Choroid plexus epithelial cell (primary cell): ENCODE measurements at places on chromosomes 13 and 19.

DNA sequence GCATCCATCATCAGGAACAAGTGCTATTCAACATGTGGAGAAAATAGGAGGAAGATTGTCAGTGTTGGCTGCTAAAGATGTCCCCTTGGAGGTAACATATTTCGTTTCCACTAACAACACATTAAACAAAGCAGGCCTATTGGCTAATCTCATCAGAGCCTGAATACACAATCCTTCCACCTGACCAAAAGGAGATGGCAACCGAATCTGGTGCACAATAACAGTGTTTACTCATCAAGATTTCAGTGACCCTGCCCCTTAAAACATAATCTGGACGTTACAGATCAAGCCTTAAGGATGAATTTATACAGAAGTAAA is 582.5 kb downstream of the EFNB2 start:
- DNase-seq = no peak

- peak; percentile 74 for DNase-seq
Observed at GRCh38 chr13:20197361-20197834, 4.7 kb upstream of the GJB2 start.

DNA sequence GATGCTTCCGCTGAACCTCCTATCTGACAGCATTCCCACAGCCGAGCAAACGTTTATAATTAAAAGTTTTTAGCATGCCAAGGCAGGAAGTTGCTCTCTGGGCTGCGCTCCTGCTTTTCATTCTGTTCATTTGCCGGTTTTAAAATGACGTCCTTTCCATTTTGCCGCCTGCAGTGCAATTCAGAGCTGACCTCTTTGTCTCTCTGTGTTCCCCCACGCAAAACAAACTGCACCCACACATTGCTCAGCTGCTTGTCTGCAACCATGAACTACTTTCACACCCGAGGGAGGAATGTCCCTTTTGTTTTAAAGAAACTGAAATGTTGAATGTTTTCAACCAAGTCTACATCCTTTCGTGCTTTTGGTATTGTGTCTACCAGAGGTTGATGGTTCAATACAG is 416.5 kb downstream of the EFNB2 start:
- DNase-seq = peak; percentile 42

- DNase-seq = no peak
Observed at GRCh38 chr19:45151320-45151719, 9.5 kb downstream of the NKPD1 start.

- DNase-seq = peak; percentile 49
Observed at GRCh38 chr13:102275969-102276368, 125.9 kb downstream of the FGF14 start.

GRCh38 chr13:39038569-39039030 is 344 bp downstream of the NHLRC3 start:
- peak; percentile 33 for DNase-seq

GRCh38 chr13:30408319-30409101 is 13.8 kb upstream of the UBE2L5 start:
- DNase-seq = peak; percentile 93

DNA sequence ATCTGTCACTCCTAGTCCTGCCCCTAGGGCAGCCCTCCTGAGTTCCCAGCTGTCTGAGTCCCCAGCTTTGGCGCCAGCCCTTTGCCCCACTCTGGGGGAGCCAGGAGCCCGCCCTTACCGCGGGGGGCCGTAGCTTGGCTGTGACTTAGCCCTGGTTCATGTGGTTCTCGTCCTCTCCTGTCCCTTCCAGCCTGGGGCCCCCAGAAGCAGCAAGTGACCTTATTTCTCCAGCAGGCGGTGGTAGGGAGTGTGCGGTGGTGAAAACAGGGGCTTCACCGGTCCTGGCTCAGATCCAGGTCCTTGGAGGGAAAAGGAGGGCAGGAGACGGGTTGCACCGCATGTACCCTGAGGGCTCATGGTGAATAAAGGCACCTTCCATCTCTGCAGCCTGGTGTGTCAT is 7.9 kb downstream of the GIPC3 start:
- no peak for DNase-seq

DNA sequence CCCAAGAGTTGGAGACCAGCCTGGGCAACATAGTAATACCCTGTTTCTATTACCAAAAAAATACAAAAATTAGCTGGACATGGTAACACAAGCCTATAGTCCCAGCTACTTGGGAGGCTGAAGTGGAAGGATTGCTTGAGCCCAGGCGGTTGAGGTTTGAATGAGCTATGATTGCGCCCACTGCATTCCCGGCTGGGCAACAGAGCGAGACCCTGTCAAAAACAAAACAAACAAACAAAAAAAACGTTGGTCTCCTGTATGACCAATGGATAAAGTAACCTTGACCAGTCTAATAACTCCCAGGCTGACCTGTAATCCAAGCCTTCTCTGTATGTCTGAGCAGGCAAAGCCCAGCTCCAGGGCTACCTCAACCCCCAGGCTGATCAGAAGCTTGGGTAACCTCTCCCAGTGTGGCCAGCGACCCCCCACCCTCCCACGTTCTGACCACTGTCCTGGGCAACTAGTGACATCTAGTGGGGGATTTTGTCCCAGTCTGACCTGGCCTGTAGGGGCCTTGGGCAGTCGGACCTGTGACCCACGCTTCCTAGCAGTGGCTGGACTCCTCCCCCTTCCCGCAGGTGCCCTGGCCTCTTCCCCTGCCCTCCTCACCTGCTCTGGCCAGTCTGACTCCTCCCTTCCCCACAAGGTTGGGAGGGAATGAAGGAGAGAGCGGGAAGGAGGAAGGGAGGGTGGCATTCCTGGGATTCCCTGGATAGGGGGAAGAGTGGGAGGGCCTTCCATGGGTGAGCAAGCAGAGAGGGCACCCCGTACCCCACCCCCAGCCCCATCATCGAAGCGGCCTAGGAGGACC is 1.0 kb upstream of the BCAM start:
- peak; percentile 32 for DNase-seq

GRCh38 chr13:33644581-33645543 is 173.1 kb upstream of the RFC3 start:
- DNase-seq = peak; percentile 31

- DNase-seq = peak; percentile 33
Observed at GRCh38 chr13:110447058-110447511, 114.4 kb downstream of the RAB20 start.

DNA sequence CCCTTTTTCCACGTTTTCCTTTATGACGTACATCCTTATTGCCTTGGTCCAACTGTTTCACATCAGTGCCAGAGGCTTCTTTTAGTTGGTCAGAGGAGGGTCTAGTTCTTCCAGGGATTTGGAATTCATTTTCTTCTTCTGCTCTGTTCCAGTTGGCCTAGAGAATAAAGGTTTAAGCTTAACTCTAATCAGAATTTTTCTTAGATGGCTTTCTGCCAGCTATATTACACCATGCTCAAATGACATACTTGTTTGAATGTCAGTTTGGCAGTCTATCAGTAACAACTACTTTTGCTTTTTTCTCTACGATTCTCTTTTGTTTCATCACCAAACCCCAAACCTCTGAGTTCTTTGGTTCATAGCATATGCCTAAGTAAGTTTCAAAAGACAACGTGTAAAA is 16.8 kb downstream of the SPART start:
- DNase-seq = peak; percentile 76

GRCh38 chr19:50759886-50760285 is 10.4 kb upstream of the GPR32 start:
- peak; percentile 30 for DNase-seq

DNA sequence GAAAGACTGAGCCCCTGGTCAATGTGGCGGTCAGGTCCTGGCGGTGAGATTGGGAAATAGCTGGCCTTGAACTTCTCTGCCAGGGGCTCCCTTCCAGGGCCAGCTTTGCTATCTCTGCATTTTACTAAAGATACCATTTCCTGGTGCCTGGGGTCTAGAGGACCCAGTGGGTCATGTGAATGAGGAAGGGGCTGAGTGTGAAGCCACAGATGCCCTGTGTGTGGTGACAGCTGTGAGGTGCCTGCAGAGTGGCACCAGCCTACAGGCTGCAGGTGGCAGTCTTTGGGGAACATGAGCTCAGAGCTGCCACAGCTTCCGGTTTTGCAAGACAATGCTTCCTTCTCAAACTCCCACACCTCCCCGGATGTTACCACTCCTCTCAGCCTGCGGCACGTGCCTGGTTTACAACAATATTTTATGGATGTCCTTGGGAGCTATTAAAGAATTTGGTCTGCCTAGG is 5.2 kb upstream of the MLNR start:
- DNase-seq = peak; percentile 22

GRCh38 chr19:5356918-5357317 is 16.3 kb upstream of the PTPRS start:
- no peak for DNase-seq

- no peak for DNase-seq
Observed at GRCh38 chr19:17527326-17527725, 15.9 kb downstream of the PGLS start.

GRCh38 chr19:38870612-38871011 is 7.5 kb downstream of the RINL start:
- DNase-seq = no peak

GRCh38 chr13:102443249-102443648 is 41.4 kb upstream of the FGF14 start:
- DNase-seq = no peak

DNA sequence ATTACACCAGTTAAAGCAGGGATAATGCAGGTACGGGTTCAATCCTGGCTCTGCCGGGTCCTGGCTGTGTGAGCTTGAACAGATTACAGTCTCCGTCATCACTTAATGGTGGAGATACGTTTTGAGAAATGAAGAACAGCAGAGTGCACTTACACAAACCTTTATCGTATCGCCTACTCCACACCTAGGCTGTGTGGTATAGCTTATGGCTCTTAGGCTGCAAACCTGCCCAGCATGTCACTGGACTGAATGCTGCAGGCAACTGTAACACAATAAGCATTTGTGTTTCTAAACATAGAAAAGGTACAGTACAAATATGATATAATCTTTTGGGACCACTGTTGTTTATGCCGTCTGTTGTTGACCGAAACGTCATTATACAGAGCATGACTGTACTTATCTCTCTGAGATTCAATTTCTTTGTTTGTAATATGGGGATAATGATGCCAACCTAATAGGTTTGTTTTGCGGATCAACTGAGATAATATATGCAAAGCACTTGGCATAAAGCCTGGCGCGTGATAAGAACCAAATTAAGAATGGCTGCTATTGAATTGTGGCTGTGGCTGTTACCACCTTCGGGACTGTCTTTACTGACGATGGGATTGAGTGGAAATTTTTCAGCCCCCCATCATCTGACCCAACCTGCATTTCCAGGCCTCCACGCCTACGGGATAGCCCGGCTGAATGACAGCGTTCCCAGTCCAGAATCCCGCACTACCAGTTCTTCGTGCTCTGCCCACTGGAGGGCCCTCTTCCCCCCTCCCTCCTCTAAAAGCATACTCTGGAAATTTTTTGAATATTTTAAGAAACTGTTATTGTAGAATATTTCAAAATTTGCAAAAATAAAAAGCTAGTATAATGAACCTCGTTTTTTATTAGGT is 11.2 kb downstream of the KRTDAP start:
- DNase-seq = no peak

DNA sequence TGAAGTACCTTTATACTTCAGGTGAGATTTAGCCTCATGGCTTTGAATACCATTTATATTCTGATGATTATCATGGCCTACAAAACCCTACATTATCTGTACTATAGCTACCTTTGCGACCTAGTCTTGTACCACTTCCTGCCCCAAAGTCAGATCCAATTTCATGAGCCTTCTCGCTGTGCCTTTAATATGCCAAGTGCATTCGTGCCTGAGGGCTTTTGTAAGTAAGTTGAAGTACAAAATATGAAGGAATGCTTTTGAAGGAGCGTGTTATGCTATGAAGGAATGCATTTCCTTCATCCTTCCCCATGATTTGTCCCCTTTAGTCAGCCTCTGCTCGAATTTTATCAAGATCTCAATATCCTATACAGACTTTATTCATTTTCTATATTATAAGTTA is 9.2 kb upstream of the RASL11A start:
- no peak for DNase-seq

- no peak for DNase-seq
Observed at GRCh38 chr19:4380254-4380727, 20.1 kb downstream of the SH3GL1 start.

GRCh38 chr13:84137292-84137691 is 255.0 kb upstream of the SLITRK1 start:
- DNase-seq = peak; percentile 14

DNA sequence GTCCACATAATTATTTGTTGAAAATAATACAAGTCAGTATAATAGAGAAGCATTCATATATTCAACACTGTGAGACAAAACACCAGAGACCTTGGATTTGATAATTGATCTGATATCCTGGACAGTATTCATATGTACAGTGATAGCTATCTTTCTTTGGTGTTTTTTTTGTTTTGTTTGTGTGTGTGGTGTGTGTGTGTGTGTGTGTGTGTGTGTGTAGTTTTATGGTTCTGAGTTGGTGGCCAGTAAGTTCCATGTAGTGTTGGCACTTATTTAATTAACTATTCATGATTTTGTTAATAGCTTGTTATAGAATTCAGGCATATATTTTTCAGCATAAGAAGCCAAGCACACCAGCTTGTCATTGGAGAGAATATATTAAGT is 1.6 kb upstream of the ANGPTL6 start:
- no peak for DNase-seq

- DNase-seq = peak; percentile 11
Observed at GRCh38 chr13:113468472-113469201, 15.3 kb upstream of the ADPRHL1 start.

GRCh38 chr13:19766591-19766990 is 16.2 kb downstream of the PSPC1 start:
- no peak for DNase-seq

DNA sequence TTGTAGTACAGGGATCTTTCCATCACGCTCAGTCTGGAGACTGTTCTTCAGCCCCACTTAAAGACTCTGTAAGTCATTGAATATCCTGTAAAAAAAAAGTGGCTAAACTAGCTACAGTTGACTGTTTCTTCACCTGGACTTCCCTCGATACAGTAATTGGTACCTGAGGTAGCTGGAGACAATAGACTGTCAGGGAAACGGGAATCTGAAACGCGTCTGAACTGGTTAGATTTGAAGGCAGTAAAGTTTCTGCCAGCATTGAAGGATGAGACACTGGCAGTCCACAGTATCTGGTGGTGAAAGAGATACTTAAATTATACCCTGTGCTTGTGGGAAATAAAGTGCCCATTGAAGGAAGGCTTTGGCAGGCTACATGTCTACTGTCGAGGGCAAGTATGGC is 550.5 kb downstream of the IRS2 start:
- no peak for DNase-seq

DNA sequence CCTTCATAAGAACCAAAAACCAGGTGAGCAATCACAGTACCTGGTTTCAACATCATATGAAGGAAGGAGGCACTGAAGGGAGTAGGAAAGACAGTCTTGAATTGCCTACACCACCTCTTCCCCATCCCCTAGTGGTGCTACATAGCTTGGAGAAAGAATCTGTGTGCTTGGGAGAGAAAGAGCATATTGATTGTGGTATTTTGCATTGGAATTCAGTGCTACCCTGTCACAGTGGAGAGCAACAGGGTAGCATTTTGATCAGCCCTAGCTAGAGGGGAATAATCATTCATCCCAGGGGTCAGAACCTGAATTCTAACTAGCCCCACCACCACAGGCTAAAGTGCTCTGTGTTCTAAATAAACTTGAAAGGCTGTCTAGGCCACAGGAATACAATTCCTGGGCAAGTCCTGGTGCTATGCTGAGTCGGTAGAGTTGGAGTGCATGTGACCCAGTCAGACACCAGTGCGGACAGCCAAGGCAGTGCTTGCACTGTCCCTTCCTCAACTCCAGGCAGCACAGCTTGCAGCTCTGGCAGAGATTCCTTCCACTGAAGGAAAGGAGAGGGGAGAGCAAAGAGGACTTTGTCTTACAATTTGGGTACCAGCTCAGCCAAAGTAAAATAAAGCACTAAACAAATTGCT is 158.7 kb downstream of the VWA8 start:
- DNase-seq = no peak

GRCh38 chr19:45646345-45646698 is 7.1 kb upstream of the EML2 start:
- peak; percentile 40 for DNase-seq

GRCh38 chr19:47032171-47032811 is 12.7 kb downstream of the NPAS1 start:
- peak; percentile 34 for DNase-seq
